ENCODE measurements at places on chromosomes 13 and 19.

- peak; percentile 78 for DNase-seq
Measured at GRCh38 chr13:81017513-81018152, 676.7 kb upstream of the SPRY2 start.

GRCh38 chr19:8897106-8897505 lies 64.9 kb downstream of the MBD3L1 start:
- DNase-seq: no peak

- DNase-seq: no peak
Measured at GRCh38 chr13:64083396-64083795, 2667.7 kb upstream of the PCDH20 start.

DNA sequence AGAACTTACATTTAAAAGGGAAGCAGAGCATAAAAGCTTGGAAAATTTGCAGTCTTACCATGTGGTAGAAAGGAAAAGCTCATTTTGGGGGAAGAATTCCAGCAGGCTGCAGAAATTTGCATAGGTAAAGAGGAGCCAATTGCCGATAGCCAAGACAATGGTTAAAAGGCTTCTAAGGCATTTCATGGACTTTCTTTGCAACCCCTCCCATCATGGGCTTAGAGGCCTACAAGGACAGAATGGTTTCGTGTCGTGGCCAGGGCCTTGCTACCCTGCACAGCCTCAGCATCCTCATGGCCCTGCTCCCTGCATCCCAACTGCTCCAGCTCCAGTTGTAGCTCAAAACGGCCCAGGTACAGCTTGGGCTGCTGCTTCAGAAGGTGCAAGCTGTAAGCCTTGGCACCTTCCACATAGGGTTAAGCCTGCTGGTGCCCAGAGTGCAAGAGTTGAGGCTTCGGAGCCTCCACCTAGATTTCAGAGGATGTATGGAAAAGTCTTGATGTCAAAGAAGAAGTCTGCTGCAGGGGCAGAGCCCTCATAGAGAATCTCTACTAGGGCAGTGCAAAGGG lies 420.3 kb downstream of the PCDH17 start:
- DNase-seq: no peak

GRCh38 chr13:27043013-27043412 lies 128.6 kb downstream of the USP12 start:
- DNase-seq: no peak

GRCh38 chr13:91375116-91375729 lies 23.2 kb upstream of the GPC5 start:
- DNase-seq: peak; percentile 25

DNA sequence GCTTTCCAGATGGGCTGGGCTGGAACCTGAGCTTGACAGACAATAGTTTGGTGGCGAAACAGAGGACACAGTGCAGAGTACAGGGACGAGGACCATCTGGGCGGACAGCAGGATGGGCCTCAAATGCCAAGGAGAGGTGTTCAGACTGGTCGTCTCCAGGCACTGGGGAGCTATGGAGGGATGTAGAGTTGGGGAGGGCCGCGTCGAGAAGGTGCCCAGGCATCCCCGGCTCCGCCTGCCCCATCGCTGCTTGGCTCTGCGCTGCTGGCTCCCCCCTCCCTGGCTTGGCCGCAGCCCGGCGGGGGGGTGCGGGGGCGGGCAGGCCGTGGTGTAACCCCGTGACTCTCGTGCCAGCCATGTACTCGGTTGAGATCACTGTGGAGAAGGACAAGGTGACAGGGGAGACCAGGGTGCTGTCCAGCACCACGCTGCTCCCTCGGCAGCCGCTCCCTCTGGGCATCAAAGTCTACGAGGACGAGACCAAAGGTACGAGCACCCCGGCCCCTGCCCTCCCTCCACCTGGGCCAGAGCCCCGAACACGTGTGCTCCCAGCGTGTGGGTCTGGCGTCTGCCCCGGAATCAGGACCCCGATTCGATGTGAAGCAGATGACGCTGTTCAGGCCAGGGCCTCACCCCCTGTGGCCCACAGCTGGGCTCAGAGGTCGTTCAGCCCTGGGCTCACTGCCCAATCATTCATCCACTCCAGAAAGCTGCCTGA lies 10.8 kb upstream of the MISP start:
- DNase-seq: no peak

DNA sequence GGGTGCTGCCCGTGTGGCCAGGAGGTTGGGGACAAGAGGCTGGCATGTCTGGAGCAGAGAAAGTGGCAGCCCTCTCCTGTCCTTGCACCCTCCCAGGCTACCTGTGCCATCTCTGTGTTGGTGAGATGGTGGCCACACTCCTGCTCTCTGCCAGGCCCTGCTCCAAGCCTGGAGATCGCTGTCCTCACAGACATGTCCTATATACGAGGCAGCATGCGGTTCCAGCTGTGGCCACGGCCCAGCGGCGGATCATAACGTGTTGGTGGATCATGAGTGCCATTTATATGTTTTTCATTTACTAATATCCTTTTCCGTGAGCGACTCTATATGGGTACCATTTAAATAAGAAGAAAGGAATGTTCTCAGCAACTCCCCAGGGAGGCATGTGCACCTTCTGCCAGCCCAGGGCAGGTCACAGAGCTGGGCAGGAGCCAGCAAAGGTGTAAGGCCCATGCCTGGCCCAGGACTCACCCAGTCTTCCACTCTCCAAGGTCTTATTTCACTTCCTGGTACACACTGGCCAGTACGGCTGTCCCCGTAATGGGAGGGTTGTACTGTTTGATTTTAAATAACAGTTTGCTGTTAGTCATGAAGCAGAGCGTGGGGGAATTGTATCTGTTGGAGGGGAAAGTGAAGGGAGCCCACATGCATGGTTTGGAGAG lies 47.2 kb upstream of the LDLR start:
- DNase-seq: no peak

DNA sequence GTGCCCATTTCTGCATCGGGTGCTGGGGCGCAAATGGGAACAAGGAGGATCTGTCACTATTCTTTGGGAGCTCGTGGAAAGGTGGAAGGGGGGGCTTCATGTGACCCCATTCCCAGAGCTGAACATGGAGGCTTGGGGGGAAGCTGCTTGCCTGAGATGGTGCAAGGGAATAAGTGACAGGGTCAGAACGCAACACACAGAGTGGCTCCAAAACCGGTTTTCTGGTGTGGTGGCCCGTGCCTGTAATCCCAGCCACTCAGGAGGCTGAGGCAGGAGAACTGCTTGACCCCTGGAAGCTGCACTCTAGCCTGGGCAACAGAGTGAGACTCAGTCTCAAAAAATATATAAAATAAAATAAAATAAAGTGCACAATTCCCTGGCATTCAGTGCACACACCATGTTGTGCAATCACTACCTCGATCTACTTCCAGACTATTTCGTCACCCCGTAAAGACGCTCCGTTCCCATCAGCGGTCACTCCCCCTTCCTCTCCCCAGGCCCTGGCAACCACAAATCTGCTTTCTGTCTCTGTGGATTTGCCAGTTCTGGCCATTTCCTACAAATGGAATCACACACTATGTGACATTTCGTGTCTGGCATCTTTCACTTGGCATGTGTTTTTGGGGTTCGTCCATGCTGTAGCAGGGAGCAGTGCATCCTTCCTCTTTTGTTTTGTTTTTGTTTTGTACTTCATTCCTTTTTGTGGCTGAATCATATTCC lies 18.2 kb upstream of the COMP start:
- no peak for DNase-seq

DNA sequence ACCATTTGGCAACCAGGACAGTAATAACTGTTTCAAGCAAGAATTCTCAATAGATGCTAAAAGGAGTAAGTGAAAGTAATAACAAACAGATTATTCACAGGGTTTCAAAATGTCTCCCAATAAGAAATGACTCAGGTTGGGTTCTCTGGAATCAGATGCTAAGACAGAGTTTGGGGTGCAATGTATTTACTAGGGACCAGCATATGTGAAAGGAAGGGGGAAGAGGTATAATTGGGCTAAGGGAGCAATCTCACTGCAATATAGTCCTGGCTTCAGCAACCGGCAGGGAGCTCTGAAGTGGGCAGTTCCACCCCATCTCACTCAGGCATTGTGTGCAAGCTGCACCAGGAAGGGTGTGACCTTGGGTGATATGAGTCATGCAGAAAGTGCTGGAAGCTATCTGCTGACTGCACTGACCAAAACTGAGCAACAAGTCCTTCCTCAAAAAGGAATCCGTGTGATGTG lies 23.4 kb downstream of the ZDHHC20 start:
- no peak for DNase-seq

DNA sequence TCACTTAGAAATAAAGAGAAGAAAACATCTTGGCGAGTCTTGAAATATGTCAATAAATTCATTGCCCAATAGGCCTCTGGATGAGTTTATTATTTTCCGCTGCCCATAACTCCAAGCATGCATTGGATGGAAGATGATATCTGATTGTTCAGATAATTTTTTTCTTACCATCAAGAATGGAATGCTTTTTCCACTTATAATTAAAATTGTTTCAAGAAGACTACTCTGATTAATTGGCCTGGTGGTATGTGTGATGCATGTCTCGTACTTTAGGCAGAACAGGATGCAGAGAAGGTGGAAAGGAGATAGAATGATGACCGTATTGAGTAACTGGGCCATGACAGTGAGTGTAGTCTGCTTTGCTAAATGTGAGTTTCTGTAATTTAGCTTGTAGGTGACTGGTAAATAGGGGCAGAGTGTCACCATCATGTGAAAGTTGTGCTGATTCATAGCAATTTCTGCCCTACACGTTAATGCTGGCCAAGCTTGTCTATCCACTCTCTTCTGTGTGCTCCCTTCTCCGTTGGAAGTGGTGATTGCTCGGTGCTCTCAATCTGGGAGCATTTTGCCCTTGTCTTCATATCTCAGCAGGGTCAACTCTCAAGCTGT lies 13.5 kb upstream of the SPATA13 start:
- DNase-seq: no peak

DNA sequence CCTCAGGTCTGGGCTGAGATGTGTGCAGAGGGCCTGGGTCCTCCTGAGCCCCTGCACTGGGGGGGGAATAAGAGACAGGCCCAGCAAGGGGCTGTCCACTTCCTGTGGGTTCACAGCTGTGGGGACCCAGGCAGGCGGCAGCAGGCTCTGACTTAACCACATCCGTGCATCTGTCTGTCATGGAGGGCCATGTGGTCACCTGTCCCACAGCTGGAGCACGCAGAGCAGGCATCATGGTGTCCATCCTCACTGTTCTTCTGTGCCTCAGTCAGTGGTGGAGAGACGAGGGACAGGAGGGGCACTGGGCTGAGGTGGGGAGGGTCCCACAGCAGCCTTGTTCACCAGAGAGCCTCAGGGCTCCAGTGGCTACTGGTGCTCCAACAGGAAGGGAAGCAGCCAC lies 16.3 kb upstream of the KIR3DL3 start:
- no peak for DNase-seq

DNA sequence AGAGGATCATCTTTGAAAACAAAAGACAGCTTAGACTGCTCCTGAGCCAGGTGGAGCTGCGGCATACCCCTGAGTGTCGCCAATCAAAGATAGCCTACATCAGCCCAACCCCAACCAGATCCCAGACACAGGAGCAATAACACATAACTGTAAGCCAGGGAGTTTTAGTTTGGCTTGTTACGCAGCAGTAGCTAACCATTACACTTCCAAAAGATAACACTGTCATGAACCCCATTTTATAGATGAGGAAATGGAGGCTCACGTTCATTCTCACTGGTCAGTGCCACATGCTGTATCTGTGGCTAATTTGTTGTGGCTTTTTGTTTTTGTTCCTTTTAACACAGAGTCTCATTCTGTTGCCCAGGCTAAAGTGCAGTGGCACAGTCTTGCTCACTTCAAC lies 47.3 kb downstream of the TINCR start:
- no peak for DNase-seq

GRCh38 chr13:22357132-22357531 lies 686.3 kb downstream of the FGF9 start:
- DNase-seq: no peak

- DNase-seq: no peak
Measured at GRCh38 chr13:81138353-81138980, 797.5 kb upstream of the SPRY2 start.

- DNase-seq: no peak
Measured at GRCh38 chr13:30608364-30608763, 9.4 kb upstream of the USPL1 start.

DNA sequence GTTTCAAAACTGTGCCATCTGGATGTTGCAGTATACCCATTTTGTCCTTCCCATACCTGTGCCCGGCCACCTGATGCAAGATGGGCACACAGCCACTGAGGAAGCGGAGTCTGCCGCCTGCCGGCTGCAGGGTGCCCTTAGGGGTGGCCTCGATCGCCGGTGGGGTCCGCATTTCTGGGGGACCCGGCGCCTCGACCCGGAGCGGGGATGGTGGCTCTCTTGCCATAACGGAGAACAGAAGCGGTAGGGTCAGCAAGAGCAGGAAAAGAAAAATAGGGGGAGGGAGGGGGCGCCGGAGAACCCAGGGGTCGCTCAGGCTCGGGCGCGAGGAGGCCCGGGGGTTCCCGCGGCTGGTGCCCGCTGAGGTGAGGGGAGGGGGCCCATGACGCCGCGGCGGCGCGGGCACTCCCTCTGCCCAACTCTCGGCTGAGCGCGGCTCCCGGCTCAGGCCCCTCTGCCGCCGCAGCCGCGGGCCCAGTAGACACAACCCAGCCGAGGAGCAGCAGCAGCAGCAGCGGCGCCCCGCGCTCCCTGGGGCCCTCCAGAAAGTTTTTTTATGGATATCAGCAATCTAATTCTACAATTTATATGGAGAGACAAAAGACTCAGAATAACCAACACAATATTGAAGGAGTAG lies 13.8 kb upstream of the CYP4F2 start:
- DNase-seq: no peak

- no peak for DNase-seq
Measured at GRCh38 chr19:6220385-6221191, 59.2 kb downstream of the MLLT1 start.

DNA sequence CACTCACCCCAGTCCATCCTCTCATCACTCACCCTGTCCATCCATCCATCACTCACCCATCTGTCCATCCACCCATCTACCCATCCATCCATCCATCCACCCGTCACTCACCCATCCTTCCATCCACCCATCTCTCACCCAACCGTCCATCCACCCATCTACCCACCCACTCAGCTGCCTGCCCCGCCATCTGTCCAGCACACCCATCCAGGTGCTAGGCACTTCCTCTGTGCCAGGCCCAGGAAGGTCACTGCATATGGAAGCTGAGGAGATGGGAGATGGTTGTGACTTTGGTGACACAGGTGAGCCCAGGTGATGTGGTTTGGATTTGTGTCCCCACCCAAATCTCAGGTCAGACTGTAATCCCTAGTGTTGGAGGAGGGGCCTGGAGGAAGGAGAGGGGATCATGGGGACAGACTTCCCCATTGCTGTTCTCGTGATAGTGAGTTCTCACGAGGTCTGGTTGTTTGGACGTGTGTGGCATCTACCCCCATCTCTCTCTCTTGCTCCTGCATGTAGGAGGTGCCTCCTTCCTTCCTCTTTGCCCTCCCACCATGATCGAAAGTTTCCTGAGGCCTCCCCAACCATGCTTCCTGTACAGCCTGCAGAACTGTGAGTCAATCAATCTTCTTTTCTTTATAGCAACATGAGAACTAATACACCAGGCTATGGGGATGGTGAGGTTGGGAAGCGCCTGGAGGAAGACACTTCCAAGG lies 15.9 kb upstream of the C13orf46 start:
- DNase-seq: no peak

Measured in NCI-H82 (cell line).